Right lung (tissue), 10 donors: ENCODE measurements at places on chromosomes 2 and 18.

GRCh38 chr18:25247725-25248124 lies 104.2 kb downstream of the ZNF521 start:
- no peak for DNase-seq

DNA sequence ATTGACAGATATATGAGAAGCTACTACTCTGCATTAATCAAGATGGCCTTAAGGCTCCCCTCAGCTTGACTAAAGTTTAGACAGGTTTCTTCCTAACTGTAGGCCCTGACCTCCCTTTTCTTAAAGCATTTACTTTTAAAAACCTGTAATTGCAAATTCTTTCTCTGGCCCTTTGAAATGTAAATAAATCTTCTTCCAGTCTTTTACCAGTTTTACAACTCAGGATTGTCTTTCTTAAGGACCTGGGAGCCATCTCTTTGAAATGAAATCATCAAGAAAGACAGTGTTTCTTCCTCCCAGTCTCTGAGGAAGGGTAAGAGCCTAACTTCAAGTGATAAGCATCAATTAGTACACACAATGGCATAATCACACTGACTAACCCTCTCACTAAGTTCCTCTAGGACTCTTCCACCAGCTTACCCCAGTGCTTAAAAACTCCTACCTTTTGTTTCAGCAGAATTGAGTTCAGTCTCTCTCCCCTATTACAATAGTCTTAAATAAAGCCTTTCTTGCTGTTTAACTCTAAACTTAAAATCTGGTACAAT lies 58.7 kb upstream of the CDH20 start:
- DNase-seq: no peak

DNA sequence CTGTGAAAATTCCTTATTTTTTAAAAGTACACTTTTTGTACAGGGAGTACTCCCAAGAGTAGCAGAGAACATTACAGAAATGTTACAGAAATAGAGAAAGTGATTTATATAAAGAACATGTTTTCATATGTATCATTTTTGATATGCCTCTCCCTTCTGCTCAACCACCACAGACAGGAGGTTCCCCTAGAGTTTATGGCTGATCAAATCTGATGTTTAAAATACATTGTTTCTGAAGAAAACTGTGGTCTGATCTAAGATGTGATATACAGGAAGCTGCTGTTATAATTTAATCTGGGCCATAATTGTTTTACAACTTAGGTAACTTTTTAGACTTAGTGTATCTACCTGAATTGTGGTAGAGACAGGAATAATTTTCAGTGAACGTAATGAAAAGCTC lies 37.0 kb downstream of the STAT4 start:
- no peak for DNase-seq

DNA sequence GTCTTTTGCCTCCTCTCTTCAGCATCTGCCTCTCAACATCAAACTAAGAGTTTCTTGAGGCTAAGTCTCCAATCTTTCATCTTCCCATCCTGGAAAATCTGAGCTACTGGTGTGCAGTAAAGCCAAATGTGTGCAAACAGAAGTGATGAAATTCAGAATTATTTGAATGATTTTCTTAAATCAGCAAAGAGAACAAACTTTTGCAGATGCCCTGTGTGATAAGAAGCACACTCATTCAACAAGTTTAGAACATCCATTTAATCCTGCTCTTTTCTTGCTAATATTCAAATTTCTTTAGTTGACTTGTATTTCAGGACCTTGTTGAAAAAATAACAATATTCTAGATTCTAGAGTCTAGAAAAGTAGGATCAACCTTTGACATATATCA lies 1374.9 kb upstream of the CELF4 start:
- DNase-seq: no peak

DNA sequence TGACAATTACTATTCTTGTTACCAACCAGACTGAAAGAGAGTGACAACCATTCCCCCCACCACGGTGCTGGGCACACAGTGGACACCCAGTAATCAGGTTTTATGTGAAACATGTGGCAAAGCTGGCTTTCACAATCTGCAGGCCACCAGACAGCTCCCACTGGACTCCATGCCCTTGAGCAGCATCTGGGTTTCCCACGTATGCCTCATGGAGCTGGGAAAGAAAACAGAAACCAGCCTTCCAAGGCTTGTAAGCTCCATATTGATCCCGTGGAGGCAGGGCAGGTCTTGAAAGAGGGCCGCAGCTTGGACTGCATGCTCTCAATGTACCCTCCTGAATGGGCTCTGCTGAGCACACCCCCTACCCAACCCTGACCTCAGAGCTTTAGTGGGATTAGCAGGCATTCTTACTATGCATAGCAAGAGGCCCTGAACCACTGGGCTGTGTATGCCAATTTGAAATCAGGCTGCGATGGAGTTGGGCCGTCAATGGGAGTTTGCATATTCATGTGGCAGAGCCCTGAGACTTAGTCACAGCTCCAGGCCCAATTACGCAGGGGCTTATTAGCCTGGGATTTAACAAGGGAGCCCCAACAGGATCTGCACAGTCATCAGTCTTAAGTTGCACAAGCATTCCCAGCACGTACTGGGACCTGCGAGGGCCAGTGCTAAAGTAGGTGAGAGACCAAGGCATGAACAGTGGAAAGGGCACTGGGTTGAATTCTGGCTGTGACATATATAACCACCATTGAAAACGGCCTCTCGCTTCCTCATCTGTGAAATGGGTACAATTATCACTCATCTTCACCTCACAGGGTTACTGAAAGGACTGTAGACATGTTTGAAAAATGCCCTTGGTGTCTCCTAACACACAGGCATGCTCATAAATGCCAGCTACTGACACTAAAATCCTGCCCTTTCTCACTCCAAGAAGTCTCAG lies 10.5 kb downstream of the C1QL2 start:
- no peak for DNase-seq

GRCh38 chr2:3942841-3943240 lies 239.5 kb downstream of the DCDC2C start:
- DNase-seq: no peak

DNA sequence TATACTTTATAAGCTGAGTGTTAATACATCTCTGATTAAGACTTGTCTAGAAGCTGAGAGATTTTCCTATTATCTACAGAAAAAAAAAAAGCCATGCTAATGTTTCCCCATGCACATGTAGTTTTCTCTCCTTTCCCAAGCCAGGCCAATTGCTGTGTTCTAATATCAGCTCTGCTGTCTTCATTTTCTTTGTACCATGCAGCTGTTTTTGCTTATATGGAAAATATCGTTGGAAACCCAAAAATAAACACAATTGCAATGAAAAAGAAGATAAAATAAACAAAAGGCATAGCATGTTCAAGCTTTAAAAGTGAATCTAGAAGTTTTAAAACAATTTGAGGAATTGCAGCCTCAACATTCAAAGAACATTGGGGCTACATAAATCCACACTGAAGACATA lies 817.4 kb upstream of the ACVR2A start:
- peak; percentile 69 for DNase-seq

DNA sequence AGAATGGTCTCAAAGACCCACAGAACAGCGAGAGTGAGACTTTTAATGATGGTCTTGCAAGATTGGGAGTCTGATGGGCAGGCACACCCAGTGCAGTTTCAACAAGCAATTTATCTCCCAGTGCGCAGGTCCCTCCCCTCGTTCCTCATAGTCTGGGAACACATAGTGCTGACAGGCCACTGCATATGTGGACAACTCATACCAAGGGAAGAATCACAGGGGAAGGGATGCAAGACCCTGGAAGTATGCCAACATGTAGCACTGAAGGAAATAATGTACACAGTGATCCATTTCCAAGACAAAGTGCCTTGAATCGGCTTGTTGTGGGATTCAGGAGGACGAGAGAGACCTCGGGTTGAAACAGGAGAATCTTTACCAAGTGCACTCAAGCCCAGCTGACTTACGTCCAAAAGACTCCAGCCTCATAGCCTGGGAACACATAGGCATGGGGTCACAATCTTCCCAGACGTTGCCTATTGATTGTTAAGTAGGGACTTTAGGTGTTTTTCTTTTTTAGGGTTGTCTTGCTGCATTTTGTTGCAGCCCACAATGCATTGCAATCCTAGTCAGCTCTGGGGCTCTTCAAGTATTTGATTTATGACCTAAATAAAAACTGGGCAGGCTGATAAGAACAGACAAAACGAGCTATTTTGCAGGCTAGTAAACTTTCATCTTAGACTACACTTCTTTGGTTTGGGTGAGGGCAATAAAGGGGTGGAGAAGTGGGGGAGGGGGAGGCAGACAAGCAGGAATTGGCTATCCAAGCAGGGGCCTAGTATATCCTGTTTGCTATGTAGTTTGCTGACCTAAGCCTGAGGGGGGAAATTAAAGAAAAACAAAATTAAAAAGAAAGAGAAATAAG lies 24.7 kb upstream of the SERPINB5 start:
- DNase-seq: no peak

DNA sequence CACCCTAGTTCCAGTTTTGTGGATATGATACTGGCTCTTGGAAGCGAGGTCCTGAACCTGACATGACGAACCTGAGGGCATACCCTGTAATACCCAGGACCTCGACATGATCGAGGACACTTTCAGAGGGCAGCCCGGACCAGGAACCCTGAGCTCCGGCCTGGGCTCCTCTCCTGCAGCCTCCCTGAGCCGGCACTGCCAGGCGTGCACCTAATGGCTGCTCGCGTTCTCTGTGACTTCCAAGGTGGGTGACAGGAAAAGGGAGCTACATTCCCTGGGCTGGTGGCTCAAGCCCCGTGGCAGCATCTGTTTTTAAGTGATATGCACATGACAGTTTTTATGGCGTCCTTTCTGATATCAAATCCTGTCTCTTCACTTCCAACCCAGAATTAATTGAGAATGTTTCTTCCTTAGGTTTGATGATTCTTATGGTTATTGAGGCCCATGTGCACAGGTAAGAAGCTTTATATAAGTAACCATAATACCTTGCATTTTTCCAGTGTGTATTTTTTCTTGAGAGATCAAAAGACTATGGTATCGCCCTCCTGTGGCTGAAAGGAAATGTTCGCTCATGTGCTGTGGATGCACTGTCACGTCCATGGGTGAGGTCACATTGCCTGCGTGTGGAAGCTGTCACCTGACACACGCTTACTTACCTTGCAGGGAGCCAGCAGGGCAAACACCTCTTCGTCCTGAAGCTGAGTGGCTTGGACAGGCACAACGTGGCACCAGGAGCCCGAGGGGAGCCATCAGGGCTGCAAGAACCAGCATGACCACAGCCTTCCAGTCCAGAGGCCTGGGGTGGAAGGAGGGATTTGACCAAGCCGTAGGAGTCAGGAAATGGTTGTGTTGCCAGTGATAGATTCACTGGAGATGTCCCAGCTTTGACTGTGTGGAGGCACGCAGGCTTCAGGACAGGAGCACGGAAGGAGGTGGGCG lies 367.4 kb upstream of the MYT1L start:
- no peak for DNase-seq

DNA sequence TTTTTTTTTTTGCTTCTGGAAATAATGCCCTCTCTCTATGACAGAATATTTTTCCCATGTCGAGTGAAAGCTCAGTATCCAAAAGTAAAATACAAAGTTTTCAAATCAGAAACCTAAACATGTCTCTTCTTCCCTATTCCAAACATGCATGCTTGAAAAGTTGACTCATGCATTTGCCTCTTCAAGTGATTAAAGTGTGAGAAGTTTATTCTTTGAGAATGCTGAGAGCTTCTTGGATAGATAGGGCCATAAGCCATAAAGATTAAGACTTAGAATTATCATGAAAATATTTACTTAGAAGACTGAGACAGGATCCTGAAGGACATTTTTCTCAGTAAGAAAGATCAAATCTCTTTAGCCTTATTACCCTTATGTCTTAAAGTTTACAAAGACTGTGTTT lies 98.6 kb upstream of the EPB41L5 start:
- DNase-seq: no peak

DNA sequence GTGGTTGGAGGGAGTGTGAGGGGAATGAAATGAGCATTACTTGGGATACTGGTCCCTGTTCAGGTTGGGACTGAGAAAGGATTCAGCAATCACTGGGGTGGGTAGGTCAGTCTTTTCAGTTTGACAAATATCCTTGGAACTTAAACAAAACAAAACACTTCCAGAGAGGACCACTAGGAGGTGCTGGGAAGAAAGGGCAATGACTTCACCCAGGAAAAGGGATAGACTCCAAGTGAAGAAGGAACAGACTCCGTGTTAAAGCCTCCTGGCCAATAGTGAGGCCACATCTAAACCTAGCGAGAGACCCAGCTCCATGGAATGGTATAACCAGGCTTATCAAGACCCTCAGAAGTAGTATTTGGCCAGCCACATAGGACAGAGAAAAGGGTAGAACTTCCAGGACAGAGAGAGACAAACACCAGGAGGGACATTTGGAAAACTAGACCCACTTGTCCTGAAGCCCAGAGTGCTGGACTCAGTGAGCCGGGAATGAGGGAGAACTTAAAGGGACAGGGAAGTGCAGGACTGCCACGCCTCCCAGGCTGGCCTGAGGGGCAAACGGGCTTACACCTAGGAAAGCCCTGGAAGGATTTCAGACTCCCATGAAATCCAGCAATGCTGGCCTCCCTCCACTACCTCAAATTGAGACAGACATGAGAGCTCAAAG lies 19.6 kb upstream of the KCNG3 start:
- DNase-seq: no peak

GRCh38 chr2:72130659-72131360 lies 16.9 kb downstream of the CYP26B1 start:
- DNase-seq: no peak

GRCh38 chr2:32901313-32901712 lies 45.4 kb upstream of the LTBP1 start:
- DNase-seq: no peak
